Central memory CD8-positive, alpha-beta T cell (primary cell): ENCODE measurements at places on chromosomes 12 and 14.

DNA sequence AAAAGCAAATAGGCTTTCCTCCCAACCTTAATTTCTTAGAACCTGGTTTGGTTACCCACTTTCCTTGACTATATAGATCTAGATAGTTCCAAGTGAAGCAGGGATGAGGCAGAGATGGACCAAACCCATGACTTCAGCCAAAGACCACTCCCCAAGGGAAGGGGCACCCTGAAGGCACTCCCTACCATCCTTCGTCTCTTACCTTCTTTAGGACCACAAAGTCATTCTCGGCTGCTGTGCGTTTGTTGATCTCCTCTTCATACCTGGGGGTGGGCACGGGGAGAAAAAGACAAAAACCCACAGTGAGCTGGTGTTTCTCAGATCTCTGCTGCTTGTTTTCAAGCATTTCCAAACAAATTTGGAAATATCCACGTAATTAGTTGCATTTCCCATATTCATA lies 3.4 kb downstream of the KRT4 start:
- no peak for DNase-seq

DNA sequence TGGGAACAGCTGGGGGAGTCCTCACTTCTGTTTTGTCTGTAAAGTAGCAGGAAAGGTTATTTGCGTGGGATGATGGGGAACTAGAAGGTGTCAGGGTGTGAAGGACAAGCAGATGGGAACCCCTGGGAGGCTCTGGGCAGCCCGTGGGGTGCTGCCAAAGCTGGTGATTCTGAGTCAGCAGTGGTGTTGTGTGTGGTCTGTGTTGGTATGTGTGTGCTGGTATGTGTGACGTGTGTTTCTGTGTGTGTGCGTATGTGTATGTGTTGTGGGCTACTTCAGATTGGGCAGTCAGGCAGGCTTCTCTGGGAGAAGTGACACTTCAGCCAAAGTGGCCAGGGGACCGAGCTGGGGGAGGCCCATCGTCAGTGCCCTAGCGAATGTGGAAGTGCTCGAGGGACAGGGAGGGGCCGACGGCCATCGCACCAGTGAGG lies 15.3 kb upstream of the BDKRB2 start:
- no peak for DNase-seq

DNA sequence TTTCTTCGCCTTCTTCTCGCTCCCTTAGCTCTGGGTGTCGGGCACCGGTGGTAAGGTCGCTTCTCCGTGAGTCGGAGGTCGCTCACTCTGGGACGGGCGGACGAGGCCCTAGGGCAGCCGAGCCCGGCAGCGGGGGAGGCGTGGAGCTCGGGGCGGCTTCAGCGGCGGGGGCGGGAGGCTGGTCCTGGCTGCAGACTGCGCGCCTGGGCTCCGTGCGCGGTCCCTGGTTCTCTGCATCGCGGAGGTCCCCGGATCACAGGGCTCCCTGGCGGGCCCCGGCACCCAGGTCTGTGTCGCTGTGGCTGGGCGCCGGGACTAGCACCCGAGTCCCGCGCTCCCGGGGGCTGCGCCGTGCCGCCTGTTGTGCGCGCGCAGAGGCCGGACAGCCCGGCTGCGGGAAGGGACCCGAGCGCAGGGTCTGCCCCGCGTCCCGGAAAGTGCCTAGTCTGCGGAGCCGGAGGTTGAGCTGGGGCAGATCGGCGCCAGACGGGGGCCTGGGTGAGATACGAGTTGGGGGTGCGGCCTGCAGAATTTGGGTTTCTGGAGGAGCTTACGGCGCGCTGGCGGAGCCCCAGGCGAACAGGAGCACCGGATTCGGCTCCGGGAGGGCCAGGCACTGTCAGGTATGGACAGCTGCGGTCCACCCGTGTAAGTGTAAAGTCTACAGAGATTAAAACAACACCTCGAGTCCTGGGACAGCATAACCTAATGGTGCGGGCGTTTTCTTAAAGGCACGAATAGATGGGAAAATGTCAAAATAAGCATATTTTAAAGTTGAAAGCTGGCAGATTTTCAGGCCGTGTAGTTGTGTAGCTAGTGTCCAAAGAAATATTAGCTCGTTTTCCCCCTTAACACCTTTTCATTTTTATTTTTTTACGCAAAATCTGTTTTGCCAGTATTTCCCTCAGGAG lies 713 bp downstream of the FRMD6 start:
- DNase-seq = no peak

DNA sequence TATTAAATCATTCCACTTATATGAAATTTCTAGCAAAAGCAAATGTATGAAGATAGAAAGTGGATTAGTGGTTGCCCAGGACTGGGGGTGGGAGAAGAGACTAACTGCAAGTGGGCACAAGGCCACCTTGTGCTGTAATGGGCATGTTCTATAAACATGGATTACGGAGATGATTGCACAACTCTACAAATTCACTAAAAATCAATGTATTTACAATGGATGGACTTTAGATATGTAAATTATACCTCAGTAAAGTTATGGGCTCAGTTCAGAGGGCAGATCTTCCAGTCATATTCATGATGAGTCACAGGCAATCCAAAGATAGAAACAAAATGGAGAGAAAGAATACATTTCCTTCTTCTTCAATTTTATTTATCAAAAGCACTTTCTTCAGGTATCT lies 173.9 kb downstream of the NDUFA12 start:
- no peak for DNase-seq

DNA sequence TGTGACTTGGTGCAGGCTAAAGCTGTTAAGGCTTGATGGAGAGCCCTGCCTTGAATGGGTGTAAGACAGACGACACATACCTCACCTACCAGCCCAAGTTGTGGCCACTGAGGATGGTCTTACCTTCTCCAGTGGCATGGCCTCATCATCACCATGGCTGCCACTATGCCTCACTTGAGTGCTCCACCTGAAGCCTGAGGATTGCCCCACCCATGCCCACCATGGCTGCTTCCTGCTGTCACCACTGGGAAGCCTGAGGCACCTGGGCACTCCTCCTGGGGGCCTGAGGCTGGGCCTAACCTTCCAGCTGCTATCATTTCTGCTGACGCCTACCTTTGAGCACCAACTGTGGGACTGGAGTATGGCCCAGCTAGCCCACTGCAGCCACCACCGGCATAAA lies 1605.7 kb upstream of the FLRT2 start:
- DNase-seq = no peak

- no peak for DNase-seq
Measured at GRCh38 chr12:359091-359490, 30.0 kb downstream of the KDM5A start.

DNA sequence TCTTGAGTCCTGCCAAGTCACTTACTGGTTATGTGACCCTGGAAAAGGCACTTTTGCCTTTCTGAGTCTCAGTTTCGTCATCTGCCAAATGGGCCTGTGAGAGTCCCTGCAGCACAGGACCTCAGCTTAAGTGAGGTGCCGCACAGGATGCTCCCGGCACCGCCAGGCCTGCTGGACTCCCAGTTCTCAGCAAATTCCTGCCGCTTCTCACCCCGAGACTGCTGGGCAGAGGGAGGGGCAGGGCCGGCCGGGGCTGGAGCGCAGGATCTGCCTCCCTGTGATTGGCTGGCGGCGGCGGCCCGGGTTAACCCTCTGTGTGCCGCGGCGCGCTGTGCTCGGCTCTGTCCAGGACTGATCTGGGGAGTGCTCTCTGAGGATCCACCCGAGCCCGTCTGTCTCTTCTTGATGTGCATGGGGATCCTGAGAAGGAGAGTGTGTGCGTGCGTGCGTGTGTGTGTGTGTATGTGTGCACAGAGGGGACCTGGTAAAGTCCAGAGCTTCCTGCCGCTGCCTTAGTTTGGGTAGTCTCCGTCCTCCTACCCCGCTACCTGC lies 8.6 kb downstream of the SETD1B start:
- no peak for DNase-seq

DNA sequence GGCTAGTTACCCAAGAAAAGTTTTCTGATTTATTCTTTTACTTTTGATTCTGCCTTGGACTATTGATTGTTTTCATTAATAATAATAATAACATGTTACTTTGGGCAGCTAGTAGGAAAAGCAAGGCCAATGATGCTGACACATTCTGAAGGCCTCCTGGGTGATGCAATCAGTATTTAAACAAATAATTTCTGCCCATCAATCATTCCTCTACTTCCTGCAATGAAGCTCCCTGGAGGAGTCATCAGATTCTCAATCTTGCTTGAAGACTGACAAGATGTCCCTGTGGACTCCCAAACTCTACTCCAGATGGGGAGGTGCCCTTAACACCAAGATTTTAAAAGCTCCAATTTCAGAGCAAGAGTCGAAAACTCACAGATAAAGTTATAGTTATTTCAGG lies at the start of gene SPX:
SPX (plus strand) TSS at position 244 of the 400 bp plus-strand sequence. CDS start 177 bp downstream, outside the sequence.
- DNase-seq = no peak

- DNase-seq = no peak
Measured at GRCh38 chr12:49698619-49699545, 8.3 kb downstream of the FMNL3 start.

DNA sequence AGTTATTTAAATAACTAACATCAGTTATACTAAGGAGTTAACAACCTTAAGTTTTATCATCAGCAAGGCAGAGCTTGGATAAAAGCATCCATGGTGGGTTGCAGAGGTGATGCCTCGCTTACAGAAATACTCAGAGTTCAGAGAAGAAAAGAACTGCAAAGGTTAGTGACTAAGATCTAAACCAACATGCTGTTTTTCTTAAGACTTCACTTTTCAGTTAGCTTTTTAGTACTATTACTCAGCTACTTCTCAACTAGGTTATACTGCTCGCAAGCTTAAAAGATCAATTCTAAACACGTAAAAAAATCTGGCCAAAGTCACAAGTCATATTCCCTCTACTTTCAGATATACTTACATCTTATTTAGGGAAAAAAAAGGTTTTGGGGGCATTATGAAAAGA lies 2.8 kb downstream of the PPP1CC start:
- DNase-seq = no peak

DNA sequence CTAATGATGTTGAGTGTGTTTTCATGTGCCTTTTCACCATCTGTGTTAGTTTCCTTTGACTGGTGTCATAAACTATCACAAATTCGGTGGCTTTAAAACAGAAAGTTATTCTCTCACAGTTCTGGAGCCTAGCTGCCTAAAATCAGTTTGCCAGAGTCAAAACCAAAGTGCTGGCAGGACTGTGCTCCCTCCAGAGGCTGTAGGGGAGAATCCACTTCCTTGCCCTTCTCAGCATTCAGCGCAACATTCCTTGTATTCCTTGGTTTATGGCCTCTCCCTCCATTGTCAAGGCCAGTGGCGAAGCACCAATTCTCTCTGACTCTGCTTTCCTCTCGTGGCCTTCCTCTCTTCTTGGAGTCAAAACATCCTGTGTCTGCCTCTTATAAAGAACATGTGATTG lies 174.2 kb upstream of the PDE3A start:
- DNase-seq = no peak

GRCh38 chr12:93733358-93733757 lies 56.2 kb downstream of the CRADD start:
- no peak for DNase-seq

DNA sequence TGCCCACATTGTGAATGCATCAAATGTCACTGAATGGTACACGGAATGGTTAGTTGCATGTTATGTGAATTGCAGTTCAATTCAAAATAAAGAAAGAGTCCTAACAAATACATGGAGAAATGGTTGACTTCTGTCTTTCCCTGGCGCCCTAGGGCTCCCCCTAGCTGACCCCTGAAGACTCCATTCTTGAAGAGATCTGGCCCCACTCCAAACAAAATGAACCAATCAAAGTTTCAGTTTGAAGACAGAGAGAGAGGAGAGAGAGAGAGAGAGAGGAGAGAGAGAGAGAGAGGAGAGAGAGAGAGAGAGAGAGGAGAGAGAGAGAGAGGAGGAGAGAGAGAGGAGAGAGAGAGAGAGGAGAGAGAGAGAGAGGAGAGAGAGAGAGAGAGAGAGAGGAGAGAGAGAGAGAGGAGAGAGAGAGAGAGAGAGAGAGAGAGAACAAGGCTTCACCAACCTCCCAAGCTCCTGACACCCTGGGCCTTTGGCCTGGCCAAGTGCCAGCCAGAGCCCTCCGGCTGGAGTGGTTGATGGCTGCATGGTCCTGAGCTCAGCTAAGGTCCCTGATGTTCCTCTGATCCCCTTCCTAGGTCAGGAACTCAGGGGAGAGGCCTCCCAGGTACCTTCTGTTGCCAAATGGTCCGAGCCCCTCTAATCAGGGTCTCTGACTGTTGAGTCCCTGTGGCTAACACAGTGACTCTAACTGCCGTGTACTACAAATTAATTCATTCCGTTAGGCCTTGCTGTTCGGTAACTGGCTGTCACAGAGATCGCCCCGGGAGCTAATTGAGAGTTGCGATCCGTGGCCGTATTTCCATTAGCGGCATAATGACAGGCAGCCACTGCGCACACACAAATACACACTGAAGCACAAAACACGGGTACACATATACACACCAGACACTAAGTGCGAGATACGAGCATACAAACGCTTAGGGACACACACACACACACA lies 188.8 kb downstream of the ESRRB start:
- DNase-seq = no peak

DNA sequence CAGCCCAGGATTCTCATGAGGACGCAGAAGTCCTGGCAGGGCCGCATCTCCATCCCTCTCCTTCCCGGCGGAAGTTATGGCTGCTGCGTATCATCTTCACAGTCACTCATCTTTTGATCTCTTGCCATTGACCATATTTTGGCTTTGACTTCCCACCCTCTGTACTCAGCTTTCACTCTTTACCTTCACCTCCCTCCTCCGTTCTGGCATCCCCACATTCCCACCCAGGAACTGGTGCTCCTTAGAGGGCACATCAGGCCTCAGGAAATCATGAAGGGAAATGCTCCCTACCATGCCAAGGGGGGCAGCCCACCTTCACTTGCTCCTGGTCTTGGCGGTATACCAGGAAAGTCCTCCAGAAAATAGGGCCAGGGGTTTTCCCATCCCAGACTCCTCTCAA lies 1.3 kb downstream of the TEX52 start:
- DNase-seq = no peak

DNA sequence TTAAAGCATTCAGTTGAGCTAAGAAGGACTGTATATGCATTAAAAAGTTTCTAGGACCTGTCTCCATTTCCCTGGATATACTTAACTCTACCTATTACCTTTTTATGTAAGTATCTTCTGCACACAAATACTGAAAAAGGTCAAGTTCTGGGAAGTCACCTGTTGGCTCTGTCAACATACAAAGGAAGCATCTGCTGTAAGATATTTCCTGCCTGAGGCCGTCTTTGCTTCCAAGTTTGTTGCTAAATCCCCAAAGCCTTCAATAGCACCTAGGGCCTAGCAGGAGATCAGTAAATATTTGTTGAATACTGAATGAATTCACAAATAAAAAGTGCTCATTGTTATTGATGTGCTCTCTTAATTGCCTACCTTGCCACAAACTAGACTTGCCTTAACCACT lies 188.4 kb downstream of the DUSP6 start:
- DNase-seq = no peak

GRCh38 chr12:7645395-7646177 lies 20.1 kb downstream of the APOBEC1 start:
- DNase-seq = no peak

DNA sequence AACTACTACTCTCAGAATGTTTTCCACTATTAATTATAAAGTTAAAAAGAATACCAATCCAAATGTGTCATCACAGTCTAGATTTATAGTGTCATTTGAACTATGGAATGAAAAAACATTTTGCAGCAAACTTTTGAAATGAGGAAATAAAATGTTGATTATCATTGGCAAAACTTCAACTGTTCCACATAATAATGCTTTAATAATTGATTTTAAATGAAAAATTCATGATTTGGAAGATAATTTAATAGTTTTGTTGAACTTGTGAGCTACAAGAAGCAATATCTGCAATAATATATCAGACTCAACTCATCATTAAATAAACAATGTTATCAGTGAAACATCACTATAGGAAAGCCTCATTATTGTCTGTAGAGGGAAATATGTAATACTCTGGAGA lies 48.2 kb upstream of the DCN start:
- no peak for DNase-seq

- no peak for DNase-seq
Measured at GRCh38 chr14:27061299-27061698, 463.5 kb upstream of the NOVA1 start.

GRCh38 chr14:70807898-70808415 lies 1.4 kb downstream of the MAP3K9 start:
- no peak for DNase-seq
